Osteoblast (primary cell): ENCODE measurements at places on chromosomes 7 and 10.

- no peak for DNase-seq
- no peak overlapping the region for H3K4me3 ChIP-seq
- no peak overlapping the region for H3K27ac ChIP-seq
- no peaks in the 10 kb centered on the region for H3K36me3 ChIP-seq
These were observed 14.7 kb upstream of the TNS3 start for GRCh38 chr7:47596502-47597202.

DNA sequence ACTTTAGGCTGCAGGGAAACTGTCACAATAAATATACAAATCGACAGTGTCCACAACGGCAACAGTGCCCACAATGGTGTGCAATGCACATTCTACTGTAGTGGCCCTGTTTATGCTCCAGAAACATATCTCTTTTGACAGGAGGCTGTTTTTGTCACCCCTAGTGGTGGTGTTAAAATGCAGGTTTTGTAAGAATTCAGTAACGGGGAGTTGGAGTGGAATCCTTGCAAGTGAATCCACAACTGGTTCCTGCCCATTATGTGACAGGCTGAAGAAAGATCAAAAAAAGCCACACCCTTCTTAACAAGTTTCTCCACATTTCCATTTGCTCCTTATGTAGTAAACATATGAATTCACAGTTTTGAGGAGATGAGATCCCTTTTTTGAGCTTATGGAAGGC is 58.5 kb downstream of the BEND7 start:
- no peaks in the 10 kb centered on the region for H3K36me3 ChIP-seq
- H3K4me3 ChIP-seq = no peak overlapping the region
- peak; percentile 56 for DNase-seq
- no peaks in the 10 kb centered on the region for H3K4me1 ChIP-seq
- no peak overlapping the region for H3K27ac ChIP-seq
- H3K27me3 ChIP-seq = no peaks in the 10 kb centered on the region

DNA sequence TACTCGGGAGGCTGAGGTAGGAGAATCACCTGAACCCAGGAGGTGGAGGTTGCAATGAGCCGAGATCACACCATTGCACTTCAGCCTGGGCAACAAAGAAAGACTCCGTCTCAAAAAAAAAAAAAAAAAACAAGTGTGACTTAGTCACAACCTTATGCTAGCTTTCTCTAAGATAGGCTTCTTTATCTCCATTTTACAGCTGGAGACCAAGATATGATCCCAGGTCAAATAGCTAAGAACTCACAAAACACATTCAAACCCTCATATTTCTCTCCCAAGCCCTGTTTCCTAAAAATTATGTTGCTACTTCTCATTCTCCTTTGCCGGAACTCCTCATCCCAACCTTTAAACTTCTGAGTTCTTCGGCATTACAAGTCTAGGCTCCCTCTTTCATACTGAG is 13.0 kb upstream of the DHTKD1 start:
- no peaks in the 10 kb centered on the region for H3K27me3 ChIP-seq
- no peak overlapping the region for H3K4me3 ChIP-seq
- H3K27ac ChIP-seq = no peak overlapping the region
- H3K36me3 ChIP-seq = no peaks in the 10 kb centered on the region
- H3K4me1 ChIP-seq = peaks cover 15% of the 10 kb centered on the region

DNA sequence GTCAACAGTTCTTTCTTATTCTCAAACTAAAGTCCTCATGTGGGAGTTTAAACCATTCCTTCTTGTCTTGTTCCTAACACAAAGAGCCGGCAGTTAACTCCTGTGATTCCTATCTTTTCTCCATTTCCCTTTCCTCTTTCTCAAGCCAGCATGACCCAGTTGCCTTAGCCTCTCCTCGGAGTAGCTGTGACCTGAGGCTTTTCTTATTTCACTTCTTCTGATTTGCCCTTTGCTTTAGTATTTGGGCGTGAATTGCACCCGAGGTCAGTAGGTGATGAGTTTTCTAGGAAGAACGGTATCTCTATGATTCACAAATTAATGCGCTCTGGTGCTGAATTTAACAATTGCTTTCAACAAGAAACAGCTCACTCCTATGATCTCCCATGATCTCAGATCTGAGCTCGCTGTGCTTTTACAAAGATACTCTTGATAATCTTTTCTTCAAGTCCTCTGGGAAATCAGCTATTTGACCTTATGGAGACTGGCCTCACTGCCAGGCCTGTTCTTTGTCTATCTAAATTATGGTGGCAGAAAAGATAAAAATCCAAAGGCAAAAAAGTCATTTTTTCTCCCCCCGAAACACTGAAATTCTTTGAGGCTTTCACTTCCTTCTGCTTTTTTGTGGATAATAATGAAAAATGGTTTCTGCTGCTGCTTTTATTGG is 184.6 kb downstream of the JCAD start:
- no peak overlapping the region for H3K4me3 ChIP-seq
- no peaks in the 10 kb centered on the region for H3K36me3 ChIP-seq
- H3K4me1 ChIP-seq = peaks cover 6% of the 10 kb centered on the region
- DNase-seq = no peak

GRCh38 chr7:40299097-40299496 is 164.3 kb downstream of the SUGCT start:
- H3K4me1 ChIP-seq = peaks cover 52% of the 10 kb centered on the region
- DNase-seq = peak; percentile 49
- no peak overlapping the region for H3K4me3 ChIP-seq

- H3K36me3 ChIP-seq = no peaks in the 10 kb centered on the region
- no peak overlapping the region for H3K4me3 ChIP-seq
- H3K27ac ChIP-seq = peak overlapping the region; percentile 65
- no peak for DNase-seq
- peaks cover 49% of the 10 kb centered on the region for H3K4me1 ChIP-seq
- H3K27me3 ChIP-seq = no peaks in the 10 kb centered on the region
These were observed 23.4 kb upstream of the LIPA start for GRCh38 chr10:89274928-89275327.

DNA sequence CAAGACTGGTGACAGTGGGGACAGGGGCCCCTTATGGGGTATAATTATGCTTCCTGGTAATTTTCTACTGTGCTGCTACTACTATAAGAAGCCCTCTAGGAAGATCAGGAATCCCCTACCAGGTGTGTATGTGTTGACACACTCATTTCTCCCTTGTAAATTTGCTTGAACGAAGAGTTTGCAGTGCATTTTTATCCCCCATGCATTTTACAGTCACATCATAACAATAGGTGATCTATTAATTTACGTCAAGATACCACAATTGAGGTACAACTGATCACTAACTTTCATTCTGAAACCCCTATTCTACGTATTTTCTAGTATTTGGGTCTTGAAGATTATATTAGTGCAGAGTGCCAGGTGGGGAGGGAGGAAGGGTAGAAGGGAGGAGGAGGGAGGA is 252.2 kb downstream of the NSUN6 start:
- H3K4me1 ChIP-seq = no peaks in the 10 kb centered on the region
- no peak for DNase-seq
- no peaks in the 10 kb centered on the region for H3K36me3 ChIP-seq
- no peak overlapping the region for H3K4me3 ChIP-seq

DNA sequence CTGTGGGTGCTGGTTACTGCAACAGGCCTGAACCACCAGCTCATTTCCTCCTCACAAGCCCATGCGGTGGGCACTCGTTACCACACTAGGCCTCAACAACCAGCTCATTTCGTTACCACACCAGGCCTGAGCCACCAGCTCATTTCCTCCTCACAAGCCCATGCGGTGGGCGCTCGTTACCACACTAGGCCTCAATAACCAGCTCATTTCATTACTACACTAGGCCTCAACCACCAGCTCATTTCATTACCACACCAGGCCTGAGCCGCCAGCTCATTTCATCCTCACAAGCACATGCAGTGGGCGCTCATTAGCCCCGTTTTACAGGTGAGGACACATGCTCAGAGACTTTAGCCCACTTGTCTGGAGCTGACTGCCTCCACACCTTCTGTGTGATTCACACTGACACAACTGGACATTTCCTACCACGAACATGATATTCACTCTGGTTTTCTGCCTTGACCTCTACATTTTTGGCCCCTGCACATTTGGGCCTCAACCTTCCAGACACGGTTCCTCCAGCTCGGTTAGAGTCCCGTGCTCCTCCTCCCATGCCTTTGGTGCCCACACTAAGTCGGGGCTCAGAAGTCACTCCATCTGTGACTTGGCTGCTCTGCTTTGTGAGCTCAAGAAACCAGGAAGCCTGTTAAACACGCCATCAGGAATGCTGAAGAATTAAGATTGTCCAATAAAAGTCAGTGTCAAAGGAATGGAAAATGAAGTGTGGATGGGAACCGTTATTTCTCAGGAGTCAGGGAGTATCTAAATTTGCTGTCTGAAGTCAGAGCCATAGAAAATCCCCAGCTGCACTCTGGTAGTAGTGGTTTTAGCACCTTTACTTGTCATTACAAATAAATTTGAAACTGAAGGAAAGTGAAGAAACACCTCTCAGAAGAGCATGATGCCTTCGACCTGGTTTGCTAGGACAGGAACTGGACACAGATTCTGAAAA is 55.8 kb upstream of the LANCL2 start:
- H3K36me3 ChIP-seq = no peaks in the 10 kb centered on the region
- peak; percentile 76 for DNase-seq
- peak overlapping the region; percentile 58 for H3K27ac ChIP-seq
- H3K4me1 ChIP-seq = peaks cover 36% of the 10 kb centered on the region

DNA sequence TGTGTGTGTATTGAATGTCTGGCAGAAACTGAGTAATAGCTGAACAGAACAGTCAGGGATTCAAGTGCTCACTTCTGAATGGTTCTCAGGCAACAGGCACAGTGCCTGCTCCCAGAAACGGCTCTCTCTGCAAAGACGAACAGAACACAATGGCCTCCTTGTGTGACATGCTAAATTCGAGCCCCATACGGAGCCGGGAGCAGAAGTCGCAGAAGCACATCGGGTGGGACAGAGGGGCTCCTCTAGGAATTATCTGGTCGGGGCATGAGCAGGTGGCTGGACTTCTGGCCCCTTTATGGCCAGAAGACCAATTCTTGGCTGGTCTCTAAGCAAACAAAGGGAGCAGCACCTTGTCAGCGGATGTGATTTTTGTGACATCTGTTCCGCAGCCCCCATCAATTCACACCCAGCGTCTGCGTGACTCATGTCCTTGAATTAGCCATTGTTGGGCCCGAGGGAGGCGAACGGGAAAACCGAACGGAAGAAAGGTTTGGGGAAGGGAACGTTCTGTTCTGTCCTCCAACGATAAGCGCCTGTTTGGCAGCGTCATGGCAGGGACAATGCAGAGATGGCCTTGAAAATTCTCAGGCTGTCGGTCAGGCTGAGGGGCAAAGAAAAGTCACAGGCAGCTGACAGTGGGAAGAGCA is 47.3 kb upstream of the NPTX2 start:
- no peaks in the 10 kb centered on the region for H3K4me1 ChIP-seq
- H3K27ac ChIP-seq = no peak overlapping the region
- H3K27me3 ChIP-seq = no peaks in the 10 kb centered on the region
- H3K36me3 ChIP-seq = no peaks in the 10 kb centered on the region
- H3K4me3 ChIP-seq = no peak overlapping the region

DNA sequence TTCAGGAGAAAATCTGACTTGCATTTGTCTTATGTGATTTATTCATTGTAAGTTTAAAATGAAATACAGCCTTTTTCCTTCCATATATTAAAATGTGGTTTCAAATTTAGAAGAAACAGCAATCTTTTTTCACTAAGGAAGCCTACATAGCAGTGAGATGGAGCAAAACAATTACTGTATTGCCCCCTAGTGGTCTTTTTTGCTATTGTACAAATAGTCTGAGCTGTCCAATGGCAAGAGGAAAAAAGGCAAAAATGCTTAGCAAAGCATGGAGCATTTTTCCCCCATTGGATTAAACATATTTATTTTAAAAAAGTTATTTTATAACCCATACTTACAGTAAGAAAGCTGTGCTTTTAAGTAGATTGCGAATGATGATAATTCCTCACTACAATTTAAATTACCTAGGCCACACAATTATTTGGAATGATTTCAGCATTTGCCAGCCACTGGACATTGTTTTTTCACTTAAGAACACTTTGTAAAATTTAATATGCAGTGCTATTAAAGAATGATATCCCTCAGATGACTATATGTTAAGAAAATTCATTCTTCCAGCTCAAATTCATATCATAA is 119.5 kb downstream of the CPED1 start:
- H3K27me3 ChIP-seq = no peaks in the 10 kb centered on the region
- no peak overlapping the region for H3K27ac ChIP-seq
- DNase-seq = peak; percentile 55
- no peaks in the 10 kb centered on the region for H3K36me3 ChIP-seq
- H3K4me3 ChIP-seq = no peak overlapping the region
- H3K4me1 ChIP-seq = peaks cover 2% of the 10 kb centered on the region

GRCh38 chr10:104103956-104104355 is 18.0 kb upstream of the SFR1 start:
- no peaks in the 10 kb centered on the region for H3K36me3 ChIP-seq
- H3K4me3 ChIP-seq = no peak overlapping the region
- no peak for DNase-seq
- H3K27ac ChIP-seq = no peak overlapping the region

DNA sequence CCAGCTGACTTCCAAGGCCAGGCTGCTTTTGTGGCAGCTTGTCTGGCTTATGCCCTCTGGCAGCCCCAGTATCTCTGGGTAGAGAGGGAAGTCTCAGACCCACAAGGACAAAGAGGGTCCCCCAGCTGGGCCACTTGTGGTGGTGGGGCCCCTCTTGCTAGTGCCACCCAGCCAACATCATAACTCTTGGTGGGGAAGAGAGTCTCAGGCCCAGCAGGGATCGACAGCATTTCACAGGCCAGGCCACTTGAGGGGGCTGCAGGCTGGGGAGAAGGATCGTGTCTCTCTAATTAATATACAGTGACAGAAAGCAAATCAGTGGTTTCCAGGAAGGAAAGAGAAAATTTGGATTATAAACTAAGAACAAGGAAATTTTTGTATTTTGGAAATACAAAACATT is 76.0 kb downstream of the TYW1B start:
- H3K4me1 ChIP-seq = no peaks in the 10 kb centered on the region
- no peaks in the 10 kb centered on the region for H3K36me3 ChIP-seq
- peak; percentile 71 for DNase-seq
- no peak overlapping the region for H3K4me3 ChIP-seq
- H3K27me3 ChIP-seq = no peaks in the 10 kb centered on the region

DNA sequence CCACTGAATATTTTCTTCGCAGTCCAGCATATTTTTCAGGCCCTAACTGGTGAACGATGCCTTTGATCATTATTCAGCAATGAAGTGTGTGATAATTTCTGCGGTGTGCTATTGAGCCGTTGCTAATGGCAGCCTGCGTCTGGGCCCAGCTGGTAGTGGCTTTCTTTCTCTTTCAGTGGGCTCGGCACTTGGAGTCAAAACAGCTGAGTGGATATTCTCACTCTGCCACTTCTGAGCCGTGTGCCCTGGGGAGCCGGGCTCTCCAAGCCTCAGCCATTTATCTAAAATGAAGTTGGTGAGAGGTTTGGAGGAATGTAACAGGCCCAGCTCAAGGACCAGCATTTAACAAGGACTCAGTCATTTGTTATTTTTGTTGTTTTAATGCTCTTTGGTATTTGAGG is 87.5 kb upstream of the IFRD1 start:
- no peak overlapping the region for H3K27ac ChIP-seq
- H3K27me3 ChIP-seq = no peaks in the 10 kb centered on the region
- H3K4me3 ChIP-seq = peak overlapping the region; percentile 35
- no peaks in the 10 kb centered on the region for H3K36me3 ChIP-seq
